Stimulated activated CD8-positive, alpha-beta memory T cell treated with anti-CD3 and anti-CD28 coated beads, Interleukin-2, amount 100 ng/mL, for 1 hour (primary cell): ENCODE measurements at places on chromosomes 6 and 20.

DNA sequence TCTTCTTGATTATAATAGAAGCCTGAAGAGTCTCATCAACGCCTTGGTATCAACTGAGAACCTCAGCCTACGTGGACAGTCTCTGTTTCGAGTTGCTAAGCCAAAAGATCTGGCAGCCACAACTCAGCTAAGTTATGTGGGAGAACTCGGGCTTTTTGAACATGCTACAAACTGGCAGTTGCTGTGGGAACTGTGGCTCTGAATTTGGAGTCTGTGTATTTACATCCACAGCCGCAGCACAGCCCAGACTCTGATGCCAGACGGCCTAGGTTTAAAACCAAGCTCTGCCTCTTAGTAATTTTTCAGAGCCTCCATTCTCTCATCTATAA is 35.8 kb downstream of the RIPOR2 start:
- DNase-seq, result no peak

DNA sequence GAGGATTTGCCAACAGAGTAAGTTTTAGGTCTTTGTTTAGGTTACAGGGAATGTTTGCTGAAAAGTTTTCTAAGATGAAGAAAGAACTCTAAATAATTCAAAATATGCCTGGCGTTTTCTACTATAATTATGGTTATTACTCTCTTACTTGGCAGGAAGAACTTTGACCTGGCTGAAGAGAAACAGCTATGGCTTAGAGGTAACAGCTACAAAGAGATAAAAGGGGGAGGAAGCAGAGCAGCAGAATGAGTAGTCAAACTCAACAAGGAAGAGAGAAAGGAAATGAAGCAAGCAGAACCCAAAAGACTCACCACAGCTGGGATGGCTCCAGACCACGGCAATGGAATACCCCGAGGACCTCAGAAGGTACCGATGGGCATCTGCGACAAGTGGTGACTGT is 95.6 kb downstream of the KIF16B start:
- DNase-seq, result no peak

GRCh38 chr20:37986873-37987601 is 46.2 kb downstream of the TTI1 start:
- DNase-seq, result no peak

DNA sequence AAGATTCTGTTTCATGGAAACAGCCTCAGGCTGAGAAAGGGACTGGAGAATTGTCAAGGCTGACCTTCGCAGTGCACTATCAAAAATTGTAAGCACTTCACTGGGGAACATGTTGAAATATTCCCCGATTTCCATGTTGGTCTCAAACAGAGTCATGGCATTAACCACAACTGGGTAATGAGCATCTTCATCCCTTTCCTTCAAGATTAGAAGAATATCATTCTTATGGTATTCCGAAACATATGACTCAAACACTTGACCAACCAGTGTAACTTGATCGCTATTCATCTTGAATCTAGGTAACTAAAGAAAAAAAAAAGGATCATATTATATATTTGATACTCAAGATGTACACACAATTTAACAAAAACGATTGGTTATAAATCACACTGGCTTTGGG is 3.5 kb downstream of the MCM9 start:
- no peak for DNase-seq

GRCh38 chr6:128305976-128306375 is 214.4 kb downstream of the PTPRK start:
- no peak for DNase-seq

- DNase-seq, result peak; percentile 19
Measured at GRCh38 chr20:9616833-9617461, 102.6 kb downstream of the LAMP5 start.

- no peak for DNase-seq
Measured at GRCh38 chr20:9081423-9081966, 12.6 kb downstream of the PLCB4 start.

GRCh38 chr6:37334047-37334446 is 19.7 kb upstream of the RNF8 start:
- no peak for DNase-seq

GRCh38 chr6:39137245-39137644 is 22.3 kb upstream of the SAYSD1 start:
- DNase-seq, result peak; percentile 4

DNA sequence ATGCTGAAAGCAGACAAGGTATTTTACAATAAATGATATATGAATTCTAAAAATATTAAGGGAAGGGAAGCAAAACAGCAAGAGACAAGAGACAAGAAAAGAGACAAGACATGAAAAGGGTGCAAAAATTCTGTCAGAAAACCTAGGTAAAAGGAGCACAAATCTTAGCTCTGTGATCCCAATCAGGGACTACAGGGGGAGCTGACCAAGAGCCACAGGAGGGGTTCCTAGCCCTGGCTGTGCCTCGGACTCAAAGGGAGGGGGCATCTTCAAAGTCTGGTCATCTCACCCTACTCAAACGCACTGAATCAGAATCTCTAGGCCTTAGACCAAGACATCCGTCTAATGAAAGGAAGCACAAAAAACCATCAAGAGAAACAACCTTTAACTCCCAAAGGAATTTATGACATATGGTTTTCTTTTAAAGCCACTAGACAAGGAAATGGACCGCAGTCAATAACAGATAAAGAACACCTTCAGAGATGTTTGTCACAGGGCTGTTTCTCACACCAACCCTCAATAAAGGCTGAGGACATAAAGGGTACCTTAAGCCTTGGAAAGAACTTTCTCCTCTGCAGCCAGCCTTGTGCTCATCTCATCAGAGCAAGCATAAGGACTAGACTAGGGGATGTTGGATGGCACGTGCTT is 130.4 kb upstream of the CDYL start:
- no peak for DNase-seq

GRCh38 chr6:130520801-130521200 is 155.0 kb downstream of the TMEM200A start:
- no peak for DNase-seq

- DNase-seq, result no peak
Measured at GRCh38 chr6:44156494-44157151, 2.0 kb upstream of the CAPN11 start.

- DNase-seq, result no peak
Measured at GRCh38 chr6:1346558-1347091, 34.7 kb downstream of the FOXQ1 start.

DNA sequence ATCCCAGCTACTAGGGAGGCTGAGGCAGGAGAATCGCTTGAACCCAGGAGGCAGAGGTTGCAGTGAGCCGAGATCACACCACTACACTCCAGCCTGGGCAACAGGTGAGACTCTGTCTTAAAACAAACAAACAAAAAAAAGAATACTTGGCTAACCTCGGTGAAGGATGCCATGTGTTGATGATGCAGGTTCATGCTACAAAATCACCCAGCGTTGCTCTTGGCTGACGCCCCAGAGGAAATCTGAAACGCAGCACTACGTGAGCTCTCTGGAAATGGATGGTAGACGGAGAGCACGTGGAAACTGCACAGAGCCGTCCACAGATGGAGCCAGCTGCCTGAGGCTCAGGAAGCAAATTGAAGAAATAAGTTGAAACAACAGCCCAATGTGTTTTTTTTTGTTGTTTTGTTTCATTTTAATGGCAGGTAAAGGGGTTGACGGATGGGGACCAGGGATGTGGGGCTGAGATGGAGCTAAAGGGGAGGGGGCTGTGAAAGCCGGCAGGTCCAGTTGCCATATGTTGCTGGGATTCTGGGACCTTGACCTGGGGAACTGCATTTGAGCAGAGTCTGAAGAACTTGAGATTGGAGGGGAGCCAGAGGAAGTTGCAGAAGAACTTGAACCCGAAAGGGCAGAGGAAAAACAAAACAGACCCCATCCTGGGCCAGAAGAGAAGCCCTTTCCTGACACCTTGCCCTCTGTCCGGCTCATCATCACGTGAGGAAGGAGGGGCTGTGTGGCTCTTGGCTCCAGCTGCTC is 12.8 kb upstream of the MANBAL start:
- no peak for DNase-seq

- no peak for DNase-seq
Measured at GRCh38 chr6:145051661-145052060, 683.7 kb downstream of the EPM2A start.

DNA sequence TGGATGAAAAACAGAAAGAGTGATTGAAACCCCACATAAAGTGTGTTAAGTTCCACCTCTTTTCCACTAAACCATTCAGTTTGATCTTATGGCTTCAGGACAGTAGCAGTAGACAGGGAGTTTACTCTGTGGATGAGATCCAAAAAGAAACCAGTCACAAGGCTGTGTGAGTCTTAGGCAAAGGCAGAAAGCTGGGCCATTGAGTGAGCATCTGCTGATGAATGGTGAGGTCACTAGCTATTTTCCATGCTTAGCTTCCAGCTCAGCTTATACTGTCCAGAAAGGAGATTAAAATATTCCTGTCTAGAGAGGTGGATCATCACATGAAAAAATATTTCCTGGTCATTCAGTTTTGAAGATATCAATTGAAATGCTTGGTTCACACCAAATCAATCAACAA is 1643.9 kb downstream of the HACE1 start:
- DNase-seq, result no peak

DNA sequence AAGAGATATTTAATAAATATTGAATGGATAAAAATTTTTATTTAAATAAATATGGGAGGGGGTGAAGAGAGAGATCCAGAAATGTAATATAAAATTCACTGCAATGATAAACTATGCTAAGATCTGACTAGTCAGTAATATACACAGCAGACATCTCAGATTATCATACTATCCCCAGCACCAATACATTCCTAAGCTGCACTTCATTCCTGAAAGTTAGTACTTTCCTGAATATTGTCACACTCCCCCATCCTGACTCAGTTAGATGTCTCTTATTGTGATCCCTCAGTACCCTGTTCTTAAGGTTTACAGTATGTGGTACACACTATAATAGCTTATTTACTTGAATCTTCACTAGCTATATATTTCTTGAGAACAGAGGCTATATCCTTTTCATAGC is 88.3 kb upstream of the KCNQ5 start:
- no peak for DNase-seq

- no peak for DNase-seq
Measured at GRCh38 chr20:25209911-25210310, 14.4 kb downstream of the ENTPD6 start.

GRCh38 chr20:21505810-21506530 is 7.9 kb downstream of the NKX2-2 start:
- peak; percentile 14 for DNase-seq

GRCh38 chr6:30687659-30688431 is 1.4 kb upstream of the PPP1R18 start:
- DNase-seq, result no peak

GRCh38 chr6:53458105-53458866 is 86.6 kb downstream of the GCLC start:
- DNase-seq, result no peak

- DNase-seq, result no peak
Measured at GRCh38 chr6:127959869-127960268, 59.0 kb upstream of the THEMIS start.
